Sciatic nerve (tissue), 2 donors: ENCODE measurements at places on chromosomes 2 and 18. TPM values are rescaled to one million over a fixed set of nuclear protein-coding genes. Genes with fewer than 3 reads are reported as not detected.

UGT1A6 gene
- total RNA-seq: not detected

DNA sequence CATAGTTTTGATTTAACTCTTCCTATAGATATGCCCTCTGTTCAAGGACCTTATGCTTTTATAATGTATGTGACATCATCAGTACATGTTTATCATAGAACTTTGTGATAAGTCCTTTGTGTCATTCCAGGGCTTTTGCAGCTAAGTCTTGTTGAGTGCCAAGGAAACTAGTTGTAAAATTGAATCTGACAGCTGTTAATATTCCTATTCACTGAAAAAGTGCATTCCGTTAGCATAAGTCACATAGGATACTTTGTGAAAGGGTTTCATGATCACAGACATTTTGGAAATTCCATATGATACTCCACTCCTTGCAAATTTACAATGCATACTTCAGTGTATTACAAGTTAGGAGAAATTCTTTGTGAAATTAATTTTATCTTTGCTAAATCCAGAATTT lies 503.4 kb downstream of the CCDC85A start:
- no peak for DNase-seq

GRCh38 chr2:199903111-199903510 lies 8.0 kb upstream of the C2orf69 start:
- DNase-seq: no peak

GRCh38 chr18:31860488-31860887 lies 82.4 kb downstream of the TRAPPC8 start:
- no peak for DNase-seq

DNA sequence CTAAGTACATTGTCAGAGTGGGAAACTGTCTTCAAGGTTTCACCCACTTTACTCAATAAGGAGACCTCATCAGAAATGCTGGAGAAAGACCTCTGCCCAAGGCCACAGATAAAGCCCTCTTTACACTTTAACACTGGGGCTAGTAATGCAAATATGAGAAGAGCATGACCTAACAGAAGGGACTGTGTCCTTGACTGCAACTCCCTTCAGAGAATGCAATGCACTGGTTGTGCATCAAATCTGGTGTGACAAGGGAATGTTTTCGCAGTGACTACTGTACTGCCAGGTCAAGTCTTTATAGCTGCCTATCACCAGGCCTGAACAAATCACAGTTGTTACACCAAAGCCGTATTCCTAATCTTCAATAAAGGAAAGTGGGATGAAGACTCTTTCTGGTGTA lies 28.6 kb downstream of the CDH19 start:
- no peak for DNase-seq

DNA sequence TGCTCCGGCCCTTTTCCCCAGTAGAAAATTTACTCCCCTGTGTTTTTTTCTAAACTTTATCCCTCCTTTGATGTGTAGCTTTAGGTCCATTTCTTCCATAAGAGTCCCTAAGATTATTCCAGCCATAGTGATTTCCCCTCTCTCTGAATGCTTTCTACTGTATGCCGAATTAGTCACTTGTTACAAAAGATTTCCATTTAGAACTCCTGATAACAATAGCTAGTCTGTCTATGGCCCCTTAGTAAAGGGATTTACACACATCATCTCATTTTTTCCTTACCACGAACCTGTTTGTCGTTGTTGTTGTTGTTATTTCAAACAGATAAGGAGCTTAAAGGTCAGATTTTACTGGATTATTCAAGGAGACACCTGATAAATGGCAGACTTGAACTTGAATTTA lies 256.1 kb downstream of the PAX3 start:
- DNase-seq: no peak

DNA sequence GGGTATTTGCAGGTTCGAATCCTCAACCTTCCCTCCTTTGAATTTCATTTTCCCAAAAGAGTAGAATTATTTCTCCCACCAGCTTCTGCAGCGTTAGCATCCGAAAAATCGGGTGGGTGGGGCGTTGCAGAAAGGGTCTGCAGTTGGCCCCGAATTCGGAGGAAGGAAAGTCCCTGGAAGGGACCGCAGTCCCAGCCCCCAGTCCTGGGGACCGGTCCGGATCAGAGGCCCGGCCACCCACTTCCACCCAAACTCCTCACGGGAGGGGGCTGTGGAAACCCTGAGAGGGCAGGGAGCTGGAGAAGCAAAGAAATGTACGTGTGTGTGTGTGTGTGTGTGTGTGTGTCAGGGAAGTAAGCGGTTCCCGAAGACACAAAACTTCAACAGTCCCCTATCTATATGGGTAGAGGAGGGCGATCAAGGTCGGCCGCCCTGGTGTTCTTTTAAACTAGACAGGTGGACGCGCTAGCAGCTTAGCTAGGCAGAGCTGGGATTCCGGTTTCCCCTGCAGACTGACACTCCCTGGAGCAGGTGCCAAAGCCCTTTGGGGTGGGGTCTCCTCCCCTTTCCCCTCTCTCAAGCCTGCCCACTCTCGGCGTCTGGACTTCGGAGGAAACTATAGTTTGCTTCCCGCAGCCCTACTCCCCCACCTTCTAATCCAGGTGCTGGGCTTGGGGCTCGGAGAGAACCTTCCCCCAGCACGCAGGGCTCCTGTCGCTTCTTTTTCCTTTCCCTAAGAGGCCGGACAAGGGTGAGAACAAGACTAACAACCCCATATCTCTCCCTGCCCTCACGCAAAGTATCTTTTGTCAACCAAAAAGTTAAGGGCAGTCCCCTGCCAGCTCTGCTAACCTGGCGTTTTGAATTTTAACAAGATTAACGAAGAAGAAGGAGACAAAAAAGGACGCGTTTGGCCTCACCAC lies 4.8 kb upstream of the ONECUT2 start:
- no peak for DNase-seq
